ENCODE measurements at places on chromosomes 7 and 10.

- DNase-seq = no peak
Observed at GRCh38 chr7:5528071-5528814, 104.6 kb upstream of the TNRC18 start.

GRCh38 chr7:370775-371118 is 80.8 kb downstream of the FOXL3 start:
- no peak for DNase-seq

- no peak for DNase-seq
Observed at GRCh38 chr10:110151467-110151866, 55.9 kb upstream of the MXI1 start.

GRCh38 chr10:114166494-114166893 is 7.5 kb downstream of the CCDC186 start:
- DNase-seq = no peak

DNA sequence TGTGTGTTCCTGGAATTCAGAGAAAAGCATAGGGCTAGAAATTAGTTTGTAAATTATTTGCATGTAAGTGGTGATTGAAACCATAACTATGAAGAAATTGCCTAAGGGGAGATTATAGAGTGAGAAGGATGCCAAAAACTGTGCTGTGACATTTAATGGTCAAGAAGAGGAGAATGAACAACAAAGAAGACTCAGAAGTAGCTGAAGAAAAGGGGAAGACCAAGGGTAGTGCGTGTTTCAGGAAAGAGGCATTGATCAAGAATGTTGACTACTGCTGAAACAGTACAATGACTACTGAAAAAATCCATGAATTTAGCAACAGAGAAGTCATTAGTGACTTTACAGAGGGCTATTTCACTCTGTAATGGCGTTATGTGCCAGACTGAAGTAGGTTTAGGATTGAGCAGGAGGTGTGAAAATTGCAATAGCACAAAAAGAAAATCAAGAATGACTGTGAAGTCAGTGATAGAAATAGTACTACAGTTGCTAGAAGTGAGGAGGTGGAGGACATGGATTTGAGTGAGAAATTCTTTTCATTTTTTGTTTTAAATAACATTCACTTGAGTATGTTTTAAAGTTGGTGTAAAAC is 28.9 kb upstream of the SAMD9L start:
- no peak for DNase-seq

- no peak for DNase-seq
Observed at GRCh38 chr10:75189266-75190096, 21.1 kb upstream of the VDAC2 start.

- DNase-seq = no peak
Observed at GRCh38 chr7:6622134-6622710, 6.8 kb downstream of the ZNF853 start.

- DNase-seq = no peak
Observed at GRCh38 chr10:106925191-106925590, 239.3 kb downstream of the SORCS1 start.

DNA sequence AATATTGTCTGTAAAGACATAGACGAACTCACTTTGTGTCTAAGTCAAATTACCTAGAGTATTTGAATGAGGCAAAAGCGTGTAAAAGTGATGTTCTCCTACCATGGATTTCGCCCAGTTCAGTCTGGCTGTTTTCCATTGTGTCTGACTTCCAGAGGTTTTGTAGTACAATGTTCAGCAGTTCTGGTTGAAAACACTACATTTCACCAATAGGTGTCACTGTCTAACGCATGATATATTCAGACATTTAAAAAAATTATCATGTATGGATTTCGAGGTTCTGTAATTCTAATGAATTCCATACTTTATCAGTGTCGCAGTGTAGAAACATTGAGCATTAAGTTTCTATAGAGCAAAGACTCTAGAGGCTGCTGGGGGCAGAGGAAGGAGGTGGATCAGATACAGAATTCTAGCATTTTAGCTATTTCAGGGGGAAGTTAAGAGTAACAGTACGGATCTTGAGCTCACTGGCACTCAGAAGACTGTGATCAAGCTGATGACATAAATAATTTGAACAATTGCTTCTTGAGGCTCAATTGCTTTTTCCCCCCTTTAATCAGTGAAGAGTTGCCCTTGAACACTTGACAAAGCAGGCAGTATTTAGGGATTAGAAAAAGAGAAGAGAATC is 196.9 kb upstream of the RHOBTB1 start:
- DNase-seq = no peak

DNA sequence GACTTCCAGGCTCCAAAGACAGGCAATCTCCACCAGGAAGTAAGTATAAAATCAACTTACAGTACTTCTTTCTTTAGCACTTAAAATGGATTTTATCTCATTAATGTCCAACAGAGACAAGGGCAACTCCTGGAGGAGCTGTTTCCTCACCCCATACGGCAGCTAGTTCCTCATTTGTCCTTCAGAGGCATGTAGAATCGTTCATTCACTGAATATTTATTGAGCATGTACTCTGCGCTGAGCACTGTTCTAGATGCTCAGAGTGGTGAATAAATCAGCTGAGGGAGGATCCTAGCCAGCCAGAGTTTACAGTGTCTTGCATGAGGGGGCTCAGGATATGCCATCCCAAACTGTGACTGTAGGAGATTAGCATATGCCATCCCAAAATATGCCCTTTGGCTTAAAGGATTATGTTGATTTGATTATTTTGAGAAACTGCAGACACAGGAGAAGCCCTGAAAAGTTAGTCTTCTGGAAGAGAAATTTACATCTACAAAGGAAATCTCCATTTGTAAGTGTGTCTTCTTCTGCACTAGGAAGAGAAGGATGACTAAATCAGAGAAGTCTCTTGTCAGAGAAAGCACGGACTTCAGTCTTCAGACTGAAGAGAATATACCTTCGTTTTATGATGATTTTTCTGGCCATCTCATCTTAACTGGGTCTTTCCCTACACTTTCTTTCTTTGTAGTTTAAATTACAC is 66.9 kb downstream of the BAMBI start:
- DNase-seq = no peak

- no peak for DNase-seq
Observed at GRCh38 chr7:83339907-83340306, 177.2 kb upstream of the PCLO start.

DNA sequence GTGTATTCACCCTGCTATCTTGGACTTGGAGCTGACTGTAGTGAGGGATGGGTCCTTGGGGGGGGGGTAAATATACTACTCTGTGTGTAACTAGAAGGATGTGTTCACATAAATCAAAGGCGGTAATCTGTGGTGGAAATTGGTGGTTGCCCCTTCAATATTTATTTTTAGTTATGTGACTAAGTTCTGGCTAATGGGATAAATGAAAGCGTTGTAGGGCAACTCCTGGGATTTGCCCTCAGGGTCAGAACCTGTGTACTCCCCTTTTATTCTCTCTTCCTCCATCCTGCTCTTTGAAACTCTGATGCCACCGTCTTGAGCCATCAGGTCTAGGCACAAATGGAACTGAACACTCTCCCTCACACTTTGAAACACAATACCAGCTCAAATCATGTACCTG is 24.3 kb upstream of the ST7 start:
- no peak for DNase-seq

GRCh38 chr10:43731486-43731885 is 82.8 kb upstream of the ZNF32 start:
- DNase-seq = no peak

- no peak for DNase-seq
Observed at GRCh38 chr7:110007320-110008063, 1083.4 kb upstream of the LRRN3 start.

DNA sequence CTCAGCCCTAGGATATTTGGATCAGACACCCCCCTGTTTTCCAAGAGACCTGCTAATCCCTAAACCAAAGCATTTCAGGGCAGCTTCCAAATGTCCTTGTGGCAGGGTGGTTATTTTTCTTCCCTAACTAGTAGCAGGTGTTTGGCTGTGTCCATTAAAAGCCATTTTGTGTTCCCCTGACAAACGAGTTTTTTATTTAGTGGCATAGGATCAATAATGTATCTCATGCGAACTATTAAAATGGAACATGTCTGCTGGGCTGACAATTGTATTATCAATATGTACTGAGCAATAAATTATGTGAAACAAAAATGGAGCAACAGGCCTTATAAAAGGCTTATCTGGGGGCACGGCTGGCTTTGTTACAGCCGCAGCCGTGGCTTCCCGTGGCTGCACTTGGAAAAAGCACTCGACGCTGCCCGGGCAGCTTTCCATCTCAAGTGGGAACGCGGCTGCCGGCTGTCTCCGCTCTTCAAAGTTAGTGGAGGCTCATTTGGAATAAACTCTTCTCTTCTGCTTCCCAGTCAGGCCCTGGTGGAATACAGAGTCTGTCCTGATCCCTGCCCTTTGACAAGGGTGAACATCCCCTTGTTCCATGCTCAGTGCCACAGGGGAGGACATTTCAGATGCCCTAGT is 554.3 kb downstream of the TYW1 start:
- no peak for DNase-seq

DNA sequence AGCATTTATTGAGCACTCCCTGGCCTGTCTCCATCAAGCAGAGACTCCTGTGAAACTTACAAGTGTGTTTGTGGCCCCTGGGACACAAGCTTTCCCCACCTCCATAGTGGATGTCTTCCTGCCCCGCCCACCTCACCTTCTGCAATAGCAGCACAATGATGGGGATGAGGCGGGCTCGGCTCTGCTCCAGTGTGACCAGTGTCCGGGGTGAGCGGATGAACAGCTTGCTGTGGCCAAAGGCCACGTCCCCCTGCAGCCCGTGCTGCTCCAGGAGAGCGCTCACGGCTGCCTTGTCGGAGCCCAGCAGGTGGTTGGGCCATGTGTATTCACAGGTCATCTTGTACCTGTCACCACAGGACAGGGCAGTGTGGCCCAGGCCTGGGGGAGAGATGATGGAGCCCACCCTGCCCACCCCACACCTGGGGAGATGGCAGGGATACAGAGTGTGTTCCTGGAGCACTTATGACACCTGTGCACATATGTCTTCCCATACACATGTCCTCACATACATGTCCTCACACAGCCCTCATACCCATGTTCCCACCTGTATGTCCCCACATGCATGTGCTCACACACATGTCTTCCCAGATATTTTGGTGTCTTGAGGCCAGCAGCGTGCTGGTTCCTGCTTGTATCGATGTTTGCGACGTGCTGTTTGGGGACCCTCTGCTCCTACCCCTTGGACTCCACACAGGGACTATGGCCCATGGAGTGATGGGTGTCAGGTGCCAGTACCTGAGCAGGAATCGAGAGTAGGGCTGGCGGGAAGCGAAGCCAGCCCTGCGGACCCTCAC is 12.7 kb downstream of the MYO1G start:
- DNase-seq = no peak

GRCh38 chr7:40468891-40469864 is 334.4 kb downstream of the SUGCT start:
- DNase-seq = no peak

DNA sequence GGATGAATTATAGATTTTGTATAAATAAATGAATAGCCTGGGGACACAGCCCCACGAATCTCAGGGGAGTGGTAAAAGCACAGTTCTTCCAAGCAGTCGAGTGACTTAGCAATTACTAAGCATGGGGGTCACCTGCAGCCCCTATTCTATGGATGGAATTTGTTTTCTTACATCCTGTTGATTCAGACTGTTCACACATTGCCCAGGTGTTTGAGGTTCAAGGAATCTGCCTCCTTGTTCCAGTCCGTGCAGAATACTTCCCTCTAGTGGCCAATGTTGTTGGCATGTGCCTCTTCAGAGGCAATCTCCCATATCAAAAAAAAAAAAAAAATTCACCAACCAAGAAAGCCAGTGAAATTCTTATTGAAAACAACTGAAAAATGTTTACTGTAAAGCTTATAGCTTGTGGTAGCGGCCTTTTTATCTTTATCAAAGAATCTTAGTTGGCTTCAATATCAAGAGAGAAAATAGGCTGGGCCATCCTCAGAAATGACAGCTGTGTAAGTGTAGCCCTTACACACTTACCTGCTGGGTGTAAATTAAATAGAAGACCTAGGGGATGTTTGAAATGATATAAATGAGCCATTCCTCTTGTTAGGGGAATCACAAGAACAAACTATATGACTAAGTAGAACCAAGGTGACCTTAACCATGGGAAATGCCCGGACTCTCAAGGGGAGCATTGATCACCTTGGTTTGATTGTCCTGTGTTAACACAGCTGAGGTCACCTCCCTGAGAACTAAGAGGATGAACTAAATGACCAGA is 7.8 kb downstream of the LIPM start:
- no peak for DNase-seq

- no peak for DNase-seq
Observed at GRCh38 chr7:42621543-42622219, 290.2 kb downstream of the C7orf25 start.

- no peak for DNase-seq
Observed at GRCh38 chr7:21767300-21767900, 178.3 kb downstream of the CDCA7L start.

GRCh38 chr7:149670288-149670687 is 103.1 kb downstream of the ZNF467 start:
- no peak for DNase-seq

- DNase-seq = no peak
Observed at GRCh38 chr7:120951309-120951699, 727 bp downstream of the ING3 start.

- DNase-seq = no peak
Observed at GRCh38 chr10:108411206-108411605, 1246.7 kb upstream of the SORCS1 start.

GRCh38 chr10:132946806-132947546 is 4.6 kb upstream of the CFAP46 start:
- no peak for DNase-seq

DNA sequence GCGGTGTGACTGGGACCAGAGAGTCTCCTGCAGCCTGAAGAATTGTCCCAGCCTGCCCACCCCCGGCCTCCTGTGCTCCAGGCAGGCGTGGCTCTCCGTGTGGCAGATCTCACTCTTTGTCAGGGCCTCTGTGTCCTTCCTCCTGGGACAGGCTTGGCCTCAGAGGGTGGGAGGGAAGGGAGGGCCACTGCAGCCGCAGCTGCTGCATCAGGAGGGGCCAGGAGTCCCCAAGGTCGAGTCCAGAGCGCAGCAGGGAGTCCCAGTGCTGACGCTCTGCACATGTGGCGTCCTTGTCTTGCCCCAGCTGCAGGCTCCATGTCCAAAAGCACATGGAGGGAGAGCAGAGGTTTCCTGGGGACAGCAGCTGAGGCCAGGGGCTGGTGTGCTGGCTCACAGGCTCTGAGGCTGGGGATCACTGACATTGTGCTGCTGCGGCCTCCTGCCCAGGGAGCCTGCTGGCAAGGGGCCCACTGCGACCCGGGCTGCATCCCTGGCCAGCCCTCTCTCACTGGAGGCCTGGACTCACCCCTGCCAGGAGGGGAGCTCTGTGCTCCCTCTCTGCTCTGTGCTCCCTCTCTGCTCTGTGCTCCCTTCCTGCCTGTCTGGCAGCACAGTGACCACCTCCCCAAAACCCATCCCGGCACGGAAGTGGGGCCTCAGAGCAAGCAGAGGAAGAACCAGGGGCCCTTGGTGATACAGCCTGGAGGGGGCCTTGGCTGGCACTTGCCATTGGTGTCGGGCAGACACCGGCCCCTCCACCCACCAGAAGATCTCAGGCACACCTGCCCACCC is 114.6 kb upstream of the RET start:
- DNase-seq = no peak

All from stimulated activated CD8-positive, alpha-beta memory T cell treated with anti-CD3 and anti-CD28 coated beads, Interleukin-15, amount 100 ng/mL, for 24 hours (primary cell).